Fibroblast of villous mesenchyme (primary cell): ENCODE measurements at places on chromosomes 7 and 10. TPM values are rescaled to one million over a fixed set of nuclear protein-coding genes. Genes with fewer than 3 reads are reported as not detected.

DNA sequence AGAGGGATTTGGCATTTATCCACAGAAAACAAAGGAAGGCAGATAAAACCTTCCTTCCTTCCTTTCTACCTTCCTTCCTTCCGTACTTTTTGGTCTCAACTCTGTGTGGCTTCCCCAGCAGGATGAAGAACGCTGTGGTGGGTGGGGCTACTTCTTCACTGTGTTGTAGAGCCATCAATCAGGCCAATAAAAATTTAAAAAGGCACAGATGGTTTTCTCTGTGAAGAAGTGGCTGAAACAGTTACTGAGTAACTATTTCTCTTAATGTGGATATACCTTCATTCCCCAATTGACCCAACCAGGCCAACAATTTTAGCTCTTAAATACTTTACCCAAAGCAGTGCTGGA, 75.8 kb downstream of the ZNF92 start:
- no peak for DNase-seq

GRCh38 chr7:133165529-133165928, 83.6 kb upstream of the CHCHD3 start:
- no peak for DNase-seq

CNTNAP2 gene
- not detected in 2 replicates for total RNA-seq

SPAM1 gene
- not detected in 2 replicates for total RNA-seq
